ENCODE measurements at places on chromosomes 2 and 18.

DNA sequence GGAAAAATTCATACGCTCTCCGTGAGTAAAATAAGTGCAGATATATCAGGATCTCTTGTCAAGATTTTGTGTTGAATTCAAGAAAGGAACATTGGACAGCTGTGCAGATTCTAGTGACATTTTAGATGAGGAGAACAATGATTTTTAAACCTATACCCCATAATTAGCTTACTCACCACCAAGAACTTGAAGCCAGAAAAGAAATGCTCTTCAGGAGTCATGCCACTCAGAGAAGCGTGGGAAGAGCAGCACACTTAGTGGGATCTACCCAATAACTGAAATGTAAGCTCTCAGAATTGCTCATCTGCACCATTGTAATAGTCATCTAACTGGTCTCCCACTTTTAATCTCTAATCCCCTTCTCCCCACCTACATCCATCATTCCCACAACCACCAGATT, 9.2 kb upstream of the ERMN start:
- no peak for DNase-seq

GRCh38 chr2:30412684-30413570, 34.1 kb upstream of the LCLAT1 start:
- no peak for DNase-seq

GRCh38 chr18:9283791-9284190, 50.8 kb upstream of the TWSG1 start:
- no peak for DNase-seq

DNA sequence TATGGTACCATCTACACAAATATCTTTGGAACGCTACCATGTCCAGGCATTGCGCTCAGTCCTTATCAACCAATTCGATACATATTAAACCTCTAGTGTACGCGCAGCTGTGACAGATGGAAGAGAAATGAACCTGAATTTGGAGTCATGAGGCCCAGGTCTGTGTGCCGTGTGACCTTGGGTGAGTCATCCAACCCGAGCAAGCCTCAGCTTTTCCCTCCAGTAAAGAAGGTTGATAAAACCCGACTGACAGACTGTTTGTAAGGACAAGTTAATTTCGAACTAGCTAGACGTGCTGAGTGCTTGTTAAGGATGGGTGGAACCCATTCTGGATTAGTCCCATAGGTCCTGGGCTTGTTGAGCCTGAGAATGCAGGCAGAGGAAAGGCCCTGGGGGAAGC, 28.2 kb downstream of the GREB1 start:
- no peak for DNase-seq
